ENCODE measurements at places on chromosomes 1 and 21. TPM values are rescaled to one million over a fixed set of nuclear protein-coding genes. Genes with fewer than 3 reads are reported as not detected.

The CD46 gene
- 214 TPM for total RNA-seq

The IFNLR1 gene
- total RNA-seq = not detected

The ACTL8 gene
- not detected for total RNA-seq

The SHISAL2A gene
- total RNA-seq = not detected

The LCE1C gene
- not detected for total RNA-seq

The PRRX1 gene
- total RNA-seq = 4.4 TPM

The FAM72B gene
- 6.4 TPM for total RNA-seq

The FAM72C gene
- total RNA-seq = 1.4 TPM

The TNFRSF9 gene
- total RNA-seq = 0.13 TPM

The TCHHL1 gene
- total RNA-seq = not detected

The TMEM240 gene
- 4.0 TPM for total RNA-seq

The PTGS2 gene
- 61.7 TPM for total RNA-seq

The CRYBG2 gene
- not detected for total RNA-seq

The TIE1 gene
- 472 TPM for total RNA-seq

The INTS7 gene
- total RNA-seq = 27.8 TPM

The DYRK1A gene
- 69.3 TPM for total RNA-seq

The DVL1 gene
- 38.4 TPM for total RNA-seq

The PTAFR gene
- total RNA-seq = 0.14 TPM

The GJB4 gene
- not detected for total RNA-seq

The AMY1A gene
- total RNA-seq = not detected

The NPHS2 gene
- total RNA-seq = not detected

The PIGR gene
- not detected for total RNA-seq

Data from thoracic aorta endothelial cell (primary cell).